Kidney capillary endothelial cell (primary cell): ENCODE measurements at places on chromosomes 5 and 9.

- no peak for DNase-seq
These were observed 127.0 kb downstream of the SAXO1 start for GRCh38 chr9:18905883-18906629.

GRCh38 chr9:137320555-137321384 lies 18.7 kb upstream of the NRARP start:
- peak; percentile 88 for DNase-seq

DNA sequence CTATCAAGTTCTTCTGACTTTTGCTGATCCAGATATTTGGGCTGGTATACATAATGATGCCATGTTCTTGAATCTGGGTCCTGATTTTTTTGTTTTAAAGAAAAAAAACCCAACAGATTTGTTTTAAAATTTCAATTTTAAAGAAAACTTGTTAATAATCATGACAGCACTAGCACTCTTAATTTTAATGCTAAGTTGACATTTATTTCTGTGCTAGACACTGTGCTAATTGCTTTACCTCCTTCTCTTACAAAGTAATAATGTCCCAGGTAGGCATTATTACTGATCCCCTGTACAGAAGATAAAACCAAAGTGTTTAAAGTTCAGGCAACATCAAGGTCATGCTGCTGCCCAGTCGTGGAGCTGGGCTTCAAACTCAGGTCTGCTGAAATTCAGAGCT lies 101.9 kb downstream of the ZNF608 start:
- no peak for DNase-seq

- DNase-seq: peak; percentile 6
These were observed 289.4 kb downstream of the EFNA5 start for GRCh38 chr5:107381189-107381856.

- DNase-seq: no peak
These were observed 6.8 kb downstream of the RALGDS start for GRCh38 chr9:133113949-133114885.

DNA sequence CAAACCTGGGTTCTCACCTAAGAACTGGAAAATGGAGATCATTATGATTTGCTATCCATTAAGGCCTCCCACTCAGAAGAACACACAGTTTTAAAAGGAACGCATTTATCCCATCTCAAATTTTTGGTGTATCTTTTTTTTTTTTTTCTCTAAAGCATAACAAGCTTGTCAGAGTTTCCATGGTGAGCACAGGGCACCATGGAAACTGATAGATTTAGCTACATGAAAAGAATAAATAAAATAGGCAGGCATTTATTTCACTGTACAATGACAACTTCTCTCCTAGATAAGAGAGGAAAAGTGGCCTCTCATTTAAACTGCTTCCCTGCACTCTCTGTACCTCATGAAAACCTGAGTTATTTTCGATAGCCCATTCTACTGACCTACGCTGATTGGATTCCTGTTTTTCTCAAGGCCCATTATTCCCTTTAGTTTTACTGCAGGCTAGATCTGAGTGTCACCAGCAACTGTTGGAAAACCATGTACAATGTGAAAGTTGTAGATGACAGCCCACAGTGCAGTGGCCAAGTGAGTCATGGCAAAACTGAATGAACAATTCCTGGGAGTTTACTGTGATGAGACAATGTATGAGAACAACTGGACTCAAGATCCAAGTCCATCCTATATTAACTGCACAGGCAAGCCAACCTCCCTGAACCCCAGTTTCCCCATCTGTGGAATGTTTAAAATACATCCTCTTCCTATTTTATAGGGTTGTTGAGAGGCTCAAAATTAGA lies 4.3 kb upstream of the GDA start:
- no peak for DNase-seq

DNA sequence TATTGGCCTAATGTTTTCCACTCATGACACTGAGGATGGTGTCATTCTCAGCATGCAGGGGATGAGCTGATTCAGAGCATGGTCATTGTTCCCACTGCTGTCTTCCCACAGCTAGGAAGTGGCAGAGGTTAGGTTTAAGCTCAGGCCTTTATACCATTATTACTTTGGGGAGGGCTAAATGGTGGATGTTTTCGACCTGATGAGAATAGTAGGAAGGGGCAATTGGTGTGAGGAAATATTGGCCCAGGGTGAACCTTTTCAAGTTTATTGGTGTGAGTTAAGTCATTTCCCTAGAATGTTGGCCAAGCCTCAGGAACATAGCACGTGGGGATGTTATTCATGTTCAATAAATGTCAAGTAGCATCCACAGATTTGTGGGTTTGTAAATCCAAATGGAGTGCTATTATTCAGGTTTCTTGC lies 59.6 kb downstream of the ARHGAP26 start:
- DNase-seq: no peak

GRCh38 chr9:71921190-71921814 lies 9.9 kb downstream of the C9orf85 start:
- DNase-seq: no peak

- DNase-seq: no peak
These were observed 70.7 kb downstream of the F2RL2 start for GRCh38 chr5:76552546-76552945.

GRCh38 chr9:16656432-16657169 lies 213.9 kb downstream of the BNC2 start:
- no peak for DNase-seq

DNA sequence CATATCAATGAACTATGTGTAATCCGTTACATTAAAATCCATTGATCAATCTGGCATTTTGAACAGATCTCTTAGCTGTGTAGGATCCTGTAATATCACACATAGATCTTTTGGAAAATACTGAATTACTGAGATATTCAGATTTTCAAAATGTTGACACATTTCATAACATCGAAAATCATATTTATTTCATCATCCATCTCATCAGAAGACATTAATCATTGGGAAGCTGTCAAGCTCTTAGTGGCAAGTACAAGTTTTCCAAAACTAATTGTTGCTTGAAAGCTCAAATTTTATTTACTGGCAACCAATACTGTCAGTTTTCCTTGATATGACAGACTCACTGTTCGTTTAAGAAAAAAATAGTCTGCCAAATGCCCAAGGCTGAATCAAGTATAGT lies 8.5 kb downstream of the NR6A1 start:
- no peak for DNase-seq

DNA sequence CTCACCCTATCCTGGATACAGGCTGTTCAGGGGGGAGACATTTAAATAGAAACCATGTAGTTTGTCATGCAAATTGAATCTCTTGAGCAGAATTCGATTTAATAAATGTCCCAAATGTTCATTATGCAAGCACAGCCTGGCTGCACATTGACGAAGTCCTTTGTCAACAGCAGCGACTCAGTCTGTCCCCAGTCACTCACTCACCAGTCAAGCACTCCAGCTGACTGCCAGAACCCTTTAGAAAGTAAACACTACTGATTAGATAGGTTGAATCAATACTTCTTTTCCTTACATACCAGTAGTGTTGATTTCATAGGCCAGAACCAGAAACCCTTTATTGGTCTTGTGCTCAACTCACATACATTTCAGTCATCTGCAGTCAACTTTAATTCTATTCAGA lies 27.5 kb downstream of the CDH6 start:
- no peak for DNase-seq

DNA sequence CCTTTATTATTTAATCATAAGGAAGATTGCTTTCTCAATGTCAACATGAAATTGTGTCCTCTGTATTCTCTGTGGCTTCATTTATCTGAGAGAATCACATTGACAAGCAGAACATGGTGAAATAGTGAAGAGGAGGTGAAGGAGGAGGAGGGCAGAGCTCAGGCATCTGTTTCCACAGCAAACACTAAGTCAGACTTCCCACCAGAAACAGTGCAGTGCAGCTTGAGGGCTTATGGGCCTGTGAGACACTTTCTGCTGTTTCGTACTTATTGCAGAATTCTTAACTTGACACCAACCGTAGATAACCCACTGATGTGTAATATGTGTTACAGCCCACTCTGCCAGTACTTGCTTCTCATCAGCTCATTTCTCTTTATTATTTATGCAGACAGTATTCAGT lies 386.3 kb downstream of the DIRAS2 start:
- no peak for DNase-seq

GRCh38 chr5:135557076-135557838 lies 21.5 kb upstream of the NEUROG1 start:
- DNase-seq: no peak

GRCh38 chr5:164237486-164237885 lies 732.1 kb downstream of the MAT2B start:
- DNase-seq: no peak
